GM12892 (cell line): ENCODE measurements at places on chromosomes 16 and 17.
A peak's percentile ranks its signal among the peaks of the same experiment; 100 is the strongest.

GRCh38 chr17:49570540-49571242 is 5.0 kb upstream of the NXPH3 start:
- DNase-seq, result no peak

DNA sequence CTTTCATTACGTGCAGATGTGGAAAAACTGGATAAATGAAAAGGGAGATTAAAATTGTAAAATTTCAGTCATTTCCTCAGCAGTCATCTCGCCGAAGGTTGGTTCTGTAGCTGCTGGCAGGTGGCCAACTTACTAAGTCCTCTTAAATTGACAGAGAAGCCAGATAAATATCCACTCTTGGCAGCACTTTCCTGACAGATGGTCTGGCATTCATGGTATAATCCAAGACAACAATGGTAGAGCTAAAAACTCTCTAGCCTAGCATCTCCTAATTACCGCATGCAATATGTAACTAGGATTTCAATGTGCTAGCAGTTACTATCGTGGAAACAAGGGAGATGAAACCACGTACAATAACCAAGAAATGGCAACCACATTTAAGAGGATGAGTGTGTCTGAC is 306.3 kb downstream of the CNTNAP4 start:
- DNase-seq, result no peak

GRCh38 chr17:50925296-50925891 is 59.2 kb upstream of the TOB1 start:
- no peak for DNase-seq

DNA sequence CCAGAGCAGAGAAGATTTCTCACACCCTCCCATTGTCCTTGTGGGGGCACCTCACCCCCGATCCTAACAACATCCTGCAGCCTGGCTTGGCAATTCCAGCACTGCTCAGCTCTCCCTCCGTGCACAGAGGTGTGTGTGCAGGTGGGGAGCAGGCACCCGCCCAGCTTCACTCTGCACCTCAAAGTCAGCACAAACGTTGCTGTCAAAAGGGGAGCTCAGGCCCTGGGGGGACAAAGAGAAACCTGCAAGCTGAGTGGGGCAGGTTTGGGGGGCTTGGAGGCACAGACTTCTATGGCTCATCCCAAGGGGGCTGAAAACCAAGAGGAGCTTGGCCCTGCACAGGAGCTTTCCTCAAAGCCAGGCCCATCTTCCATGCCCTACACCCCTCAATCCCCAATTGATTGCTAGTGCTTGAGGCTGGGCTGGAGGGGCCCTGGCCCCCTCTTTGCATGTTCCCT is 231.9 kb upstream of the TNRC6C start:
- no peak for DNase-seq

- no peak for DNase-seq
Observed at GRCh38 chr16:74291577-74292208, 4.9 kb upstream of the PSMD7 start.

GRCh38 chr17:3913531-3914311 is 2.5 kb downstream of the P2RX1 start:
- peak; percentile 86 for DNase-seq

DNA sequence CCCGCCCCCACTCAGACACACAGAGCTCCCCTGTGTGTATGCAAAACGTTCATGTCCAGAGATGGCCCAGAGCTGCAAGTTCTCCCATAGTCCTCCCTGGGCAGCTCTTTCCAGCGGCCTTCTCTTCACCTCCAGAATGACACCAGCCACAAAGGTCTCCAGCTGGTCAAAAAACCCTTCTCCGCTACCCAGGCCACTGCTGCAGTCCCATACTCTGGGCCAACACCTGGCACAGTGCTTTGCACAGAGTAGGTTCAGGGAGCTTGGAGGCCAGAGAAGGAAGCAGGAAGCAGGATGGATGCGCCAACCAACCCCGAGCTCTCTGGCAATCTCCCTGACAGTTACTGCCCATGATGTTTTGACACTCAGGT is 1.1 kb upstream of the STAT5B start:
- no peak for DNase-seq

- no peak for DNase-seq
Observed at GRCh38 chr17:73343168-73343634, 31.4 kb upstream of the CDC42EP4 start.

DNA sequence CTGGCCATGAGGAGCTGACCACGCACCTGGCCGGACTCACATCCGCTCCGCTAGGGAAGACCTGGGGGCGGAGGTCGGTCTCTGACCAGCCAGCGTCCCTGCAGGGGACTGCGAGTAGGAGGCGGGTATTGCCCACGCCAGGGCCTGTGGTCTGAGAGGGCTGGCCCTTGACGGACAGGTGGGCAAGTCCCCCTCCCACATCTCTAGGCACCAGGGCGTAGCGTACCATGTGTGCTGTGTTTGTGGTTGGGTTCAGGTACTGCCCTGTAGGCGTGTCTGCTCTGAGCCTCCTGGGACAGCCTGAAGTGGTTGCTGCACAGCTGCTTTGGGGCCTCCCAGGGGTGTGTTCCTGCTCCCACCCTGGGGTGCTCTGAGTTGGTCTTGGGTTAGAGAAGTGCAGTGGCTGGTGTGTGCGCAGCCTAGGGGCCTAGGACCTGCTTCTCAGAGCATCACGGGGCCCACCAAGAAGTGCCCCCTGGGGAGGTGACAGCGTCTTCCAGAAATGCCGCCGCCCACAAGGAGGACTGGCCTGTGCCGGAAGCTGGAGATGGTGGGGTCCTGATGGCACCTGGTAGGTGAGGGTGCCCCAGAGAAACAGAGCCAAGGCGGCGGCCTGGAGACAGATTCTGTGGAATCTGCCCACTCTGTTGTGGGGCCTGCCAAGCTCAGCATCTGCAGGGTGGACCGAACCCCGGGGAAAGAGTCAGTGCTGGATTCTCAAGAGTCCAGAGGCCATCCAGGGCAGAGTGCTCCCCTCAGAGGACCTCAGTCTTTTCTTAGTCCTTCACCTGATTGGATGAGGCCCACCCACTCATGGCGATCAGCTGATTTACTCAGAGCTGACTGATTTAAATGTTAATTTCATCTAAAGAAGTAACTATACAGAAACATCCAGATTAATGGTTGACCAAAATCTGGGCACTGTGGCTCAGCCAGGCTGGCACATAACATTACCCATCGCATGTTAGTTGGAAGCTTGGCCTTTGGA is 48.3 kb downstream of the WDR45B start:
- no peak for DNase-seq

- no peak for DNase-seq
Observed at GRCh38 chr16:20941636-20941926, 41.0 kb downstream of the LYRM1 start.

- no peak for DNase-seq
Observed at GRCh38 chr16:89135166-89135565, 36.4 kb upstream of the CDH15 start.

DNA sequence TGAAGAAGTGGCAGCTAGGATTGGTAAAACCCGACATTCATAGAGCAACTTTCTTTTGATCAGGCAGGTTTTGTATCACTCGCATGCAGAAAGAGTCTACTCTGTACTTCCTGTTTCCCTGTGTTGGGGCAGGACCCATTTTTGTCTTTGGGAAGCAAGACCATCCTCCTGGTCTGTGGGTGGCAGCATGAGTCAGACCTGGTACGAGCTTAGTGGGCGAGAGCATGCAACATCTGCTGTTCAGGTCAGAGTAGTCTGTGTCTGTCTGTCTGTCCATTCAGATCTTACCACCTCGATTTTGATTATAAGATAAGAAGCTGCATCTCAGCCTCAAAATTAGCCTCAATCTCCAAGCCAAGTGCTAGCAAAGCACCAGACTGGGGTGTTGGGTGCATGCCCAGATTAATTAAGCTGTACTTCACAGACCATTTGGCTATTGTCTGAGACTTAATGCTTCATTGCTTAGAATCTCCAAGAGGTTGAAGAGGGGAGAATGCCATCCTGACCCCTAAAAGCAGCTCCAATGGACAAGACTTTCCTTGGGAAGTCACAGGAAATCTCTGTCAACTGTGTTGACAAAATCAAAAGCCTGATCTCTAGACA is 110.9 kb downstream of the XYLT1 start:
- no peak for DNase-seq

DNA sequence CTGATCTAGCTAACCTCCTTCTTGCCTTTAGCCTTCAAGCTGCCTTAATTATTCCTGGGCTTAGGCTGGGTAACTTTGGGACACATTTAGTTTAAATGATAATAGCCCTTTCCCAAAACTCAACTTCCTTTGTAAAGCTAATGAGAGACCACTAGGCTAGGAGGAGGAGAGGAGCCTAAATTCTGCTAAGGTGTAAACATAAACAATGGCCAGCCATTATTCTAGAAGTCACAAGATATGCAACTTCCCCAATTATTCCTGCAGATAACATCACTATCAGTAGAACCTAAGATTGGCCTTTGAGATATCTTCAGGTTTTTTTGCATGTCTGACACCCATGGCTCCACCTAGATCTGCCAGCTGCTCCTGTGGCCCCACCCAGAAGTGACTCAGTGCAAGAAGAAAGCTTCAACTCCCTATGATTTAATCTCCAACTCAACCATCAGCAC is 131.2 kb upstream of the FAM20A start:
- no peak for DNase-seq

DNA sequence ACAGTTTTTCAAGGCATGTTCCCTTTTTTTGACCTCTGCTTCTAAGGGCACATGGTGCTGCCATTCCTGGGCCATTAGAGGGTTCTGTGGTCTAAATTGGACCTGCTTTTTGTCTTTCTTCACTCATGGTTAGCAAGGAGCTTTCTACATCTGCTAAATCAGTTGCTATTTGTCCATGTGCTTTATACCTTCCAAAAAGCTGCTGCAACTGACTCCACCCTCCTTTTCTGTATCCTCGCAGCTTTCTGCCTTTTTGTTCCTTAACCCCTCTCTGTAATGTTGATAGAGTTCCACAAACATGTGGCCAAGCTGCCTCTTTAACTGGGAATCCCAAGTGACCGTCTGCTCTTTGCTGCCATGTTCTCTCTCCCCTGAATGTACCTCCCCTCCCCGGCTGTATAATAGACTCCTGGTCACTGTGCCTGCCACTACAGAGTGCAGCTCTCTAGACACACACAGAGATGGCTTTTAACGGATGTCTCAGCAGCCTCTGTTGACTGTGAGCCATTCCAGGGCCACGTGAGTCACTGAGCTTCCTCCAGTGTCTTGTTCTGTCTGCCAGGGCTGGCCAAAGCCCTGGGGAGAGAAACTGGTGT is 57.4 kb upstream of the TEKT3 start:
- no peak for DNase-seq
